ENCODE measurements at places on chromosomes 2 and 18. TPM values are rescaled to one million over a fixed set of nuclear protein-coding genes. Genes with fewer than 3 reads are reported as not detected.

The OTOS gene
- not detected for total RNA-seq

The FSIP2 gene
- total RNA-seq: 0.32 TPM

The IL36A gene
- not detected for total RNA-seq

The SESTD1 gene
- total RNA-seq: 7.3 TPM

The SP140L gene
- 68.5 TPM for total RNA-seq

The FOXI3 gene
- not detected for total RNA-seq

The DPYSL5 gene
- total RNA-seq: not detected

The CNTNAP5 gene
- not detected for total RNA-seq

The MTCL1 gene
- total RNA-seq: 0.20 TPM

The OXER1 gene
- total RNA-seq: not detected

The SLC8A1 gene
- not detected for total RNA-seq

The RAMP1 gene
- total RNA-seq: not detected

The TACR1 gene
- total RNA-seq: not detected

The COL4A3 gene
- total RNA-seq: not detected

The RFTN2 gene
- total RNA-seq: not detected

The ATP6V1B1 gene
- total RNA-seq: not detected

The WNT6 gene
- total RNA-seq: not detected

The INHBB gene
- total RNA-seq: not detected

The STARD6 gene
- not detected for total RNA-seq

The POTEF gene
- not detected for total RNA-seq

The ANKRD30B gene
- total RNA-seq: not detected

The NIFK gene
- 27.7 TPM for total RNA-seq

The RNF125 gene
- total RNA-seq: 81.7 TPM

The ZNF512 gene
- total RNA-seq: 29.3 TPM

The SH2D6 gene
- total RNA-seq: 0.25 TPM

The TSPYL6 gene
- not detected for total RNA-seq

The OTX1 gene
- total RNA-seq: not detected

The SKOR2 gene
- not detected for total RNA-seq

The FKBP7 gene
- total RNA-seq: 0.59 TPM

The PARD3B gene
- 0.10 TPM for total RNA-seq

The FIGN gene
- not detected for total RNA-seq

The SMAD4 gene
- 89.5 TPM for total RNA-seq

The CREB1 gene
- 124 TPM for total RNA-seq

The SPTBN1 gene
- total RNA-seq: 182 TPM

The LHCGR gene
- not detected for total RNA-seq
